Neural crest cell (in vitro differentiated cells): ENCODE measurements at places on chromosomes 5 and 9.

DNA sequence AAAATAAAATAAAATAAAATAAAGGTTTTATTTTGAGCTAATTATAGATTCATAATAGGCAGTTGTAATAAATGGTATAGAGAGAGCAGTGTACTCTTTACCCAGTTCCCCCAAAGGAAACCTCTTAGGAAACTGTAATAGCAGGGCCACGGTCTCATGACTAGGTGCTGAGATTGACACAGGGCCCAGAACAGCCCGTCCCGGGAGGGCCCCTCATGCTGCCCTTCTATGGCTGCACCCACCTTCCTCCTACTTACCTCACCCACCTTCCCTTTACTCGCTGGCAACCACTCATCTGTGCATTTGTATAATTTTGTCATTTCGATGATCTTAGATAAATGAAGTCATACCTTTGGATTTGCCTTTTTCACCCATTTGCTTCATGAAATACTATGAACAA, 16.1 kb downstream of the CACNA1B start:
- no peak for DNase-seq

- DNase-seq: no peak
Measured at GRCh38 chr5:75681125-75681830, 36.0 kb downstream of the POC5 start.

- DNase-seq: no peak
Measured at GRCh38 chr5:134539732-134540131, 14.3 kb downstream of the JADE2 start.

DNA sequence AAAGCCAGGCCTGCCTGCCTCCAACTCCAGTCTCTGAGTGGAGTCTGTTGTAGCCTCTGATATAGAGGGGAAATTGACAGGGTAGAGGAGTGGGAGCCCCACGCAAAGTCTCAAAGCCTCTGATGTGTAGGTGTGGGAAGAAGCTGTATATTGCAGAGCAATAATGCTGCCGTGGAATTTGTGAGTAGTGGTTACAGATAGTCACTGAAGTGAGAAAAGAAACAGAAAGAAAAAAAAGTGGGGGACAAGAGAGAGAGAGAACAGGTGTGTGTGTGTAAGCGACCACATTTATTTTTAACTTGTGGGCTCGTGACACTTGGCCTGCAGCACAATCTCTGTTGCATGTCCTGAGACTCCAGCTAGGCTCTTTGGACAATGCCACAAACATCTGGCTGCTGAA, 227.8 kb downstream of the NSG2 start:
- no peak for DNase-seq

GRCh38 chr5:178365501-178366440, 133.2 kb upstream of the PHYKPL start:
- DNase-seq: no peak

DNA sequence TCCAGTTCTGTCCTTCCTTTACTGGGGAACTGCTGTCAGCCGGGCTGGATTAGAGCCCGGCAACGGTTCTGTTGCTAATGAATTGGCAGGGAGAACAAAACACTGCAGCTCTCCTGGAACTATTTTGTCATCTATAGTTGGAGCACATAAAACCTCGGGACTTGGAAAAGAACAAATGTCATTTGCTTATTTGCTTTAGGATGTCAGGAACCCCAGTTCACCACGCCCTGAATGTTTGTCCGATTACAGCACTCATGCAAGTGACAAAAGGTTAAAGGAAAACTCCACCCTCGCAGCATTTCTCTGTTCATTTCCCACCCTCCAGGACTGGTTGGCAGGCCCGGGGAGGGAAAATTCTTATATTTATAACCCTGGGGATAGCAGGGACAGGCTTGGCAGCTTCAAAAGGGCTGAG, 66.4 kb upstream of the PLPP1 start:
- no peak for DNase-seq

DNA sequence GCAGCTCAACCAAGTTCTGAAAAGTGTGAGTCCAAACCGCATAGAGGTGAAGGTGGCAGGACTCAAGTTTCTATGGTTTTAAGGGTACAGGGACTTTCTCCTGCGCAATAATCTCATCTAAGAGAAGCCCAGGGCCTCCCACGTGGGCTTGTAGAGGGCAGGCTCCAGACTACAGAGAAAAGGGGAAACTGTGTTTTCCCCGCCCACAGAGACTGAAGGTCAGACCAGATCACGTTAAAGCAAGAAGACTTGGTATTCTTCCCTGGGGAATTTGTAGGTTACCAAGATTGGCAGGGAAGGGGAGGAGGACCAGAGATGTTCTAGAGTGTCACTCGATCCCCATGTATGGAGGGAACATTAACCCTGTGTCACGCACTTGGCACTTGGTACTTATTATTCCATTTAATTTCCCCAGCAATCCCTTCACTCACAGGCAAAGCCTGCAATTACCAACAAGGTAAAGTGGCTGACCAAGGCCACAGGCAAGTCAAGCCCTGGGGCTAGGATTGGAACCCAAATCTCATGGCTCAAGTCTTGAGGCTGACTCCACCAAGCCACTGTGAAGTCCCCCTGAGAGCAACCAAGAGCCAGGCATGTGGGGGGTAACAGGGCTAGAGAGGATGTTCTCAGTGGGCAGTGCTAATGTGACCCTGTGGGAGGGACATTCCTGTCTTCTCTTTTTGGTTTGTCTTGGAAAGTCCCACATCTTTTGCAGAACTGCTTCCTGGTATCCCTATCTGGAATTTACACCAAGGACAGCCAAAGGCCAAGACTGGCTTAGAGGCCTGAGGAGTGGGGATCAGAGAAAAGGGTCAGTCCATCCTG, 18.3 kb upstream of the NEK6 start:
- no peak for DNase-seq
